ENCODE measurements at places on chromosomes 2 and 18. TPM values are rescaled to one million over a fixed set of nuclear protein-coding genes. Genes with fewer than 3 reads are reported as not detected.

The CXCR1 gene
- 0.54 TPM for total RNA-seq

The KCNJ3 gene
- not detected for total RNA-seq

The R3HDM1 gene
- 57.3 TPM for total RNA-seq

The LRATD1 gene
- total RNA-seq = not detected

The C2orf80 gene
- not detected for total RNA-seq

The PNKD gene
- 40.7 TPM for total RNA-seq

The CNGA3 gene
- total RNA-seq = not detected

The EFEMP1 gene
- total RNA-seq = not detected

The C2orf15 gene
- 0.58 TPM for total RNA-seq

DNA sequence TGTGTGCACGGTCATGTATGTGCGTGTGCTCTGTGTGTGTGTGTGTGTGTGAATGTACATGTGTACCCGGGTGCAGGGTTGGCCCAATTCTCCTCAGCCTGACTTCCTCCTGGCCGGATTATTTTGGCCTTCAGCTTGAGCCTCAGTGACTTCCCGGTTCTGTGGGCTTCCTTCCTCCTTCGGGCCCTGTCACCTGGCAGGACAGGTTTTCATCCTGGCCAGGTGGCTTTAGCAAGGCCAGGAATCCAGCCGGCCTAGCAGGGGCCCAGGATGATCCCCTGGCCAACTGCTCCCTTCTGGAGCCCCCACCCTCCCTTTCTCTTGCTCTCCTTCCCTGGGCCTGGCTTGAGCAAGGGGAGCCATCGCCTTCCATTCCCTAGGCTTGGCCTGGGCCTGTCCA lies 140.5 kb downstream of the INHBB start:
- DNase-seq = no peak

DNA sequence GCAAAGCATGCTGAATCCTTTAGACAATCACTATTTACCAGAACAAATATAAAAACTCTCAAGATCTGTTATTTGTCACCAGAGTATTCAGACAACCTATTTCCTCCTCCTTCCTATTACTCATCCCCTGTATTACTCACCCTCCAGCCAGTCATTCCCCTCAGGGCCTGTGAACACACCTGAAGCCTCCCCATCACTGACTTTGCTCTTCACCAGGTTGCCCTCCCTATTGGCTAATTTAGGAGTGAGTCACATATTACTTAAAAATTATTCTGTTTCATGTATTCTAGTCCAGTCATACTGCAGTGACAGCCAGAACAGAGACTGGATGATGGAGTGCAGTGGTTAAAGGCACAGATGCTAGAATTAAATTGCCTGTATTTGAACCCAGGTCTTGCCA lies 3.7 kb upstream of the ATG16L1 start:
- DNase-seq = peak; percentile 62

DNA sequence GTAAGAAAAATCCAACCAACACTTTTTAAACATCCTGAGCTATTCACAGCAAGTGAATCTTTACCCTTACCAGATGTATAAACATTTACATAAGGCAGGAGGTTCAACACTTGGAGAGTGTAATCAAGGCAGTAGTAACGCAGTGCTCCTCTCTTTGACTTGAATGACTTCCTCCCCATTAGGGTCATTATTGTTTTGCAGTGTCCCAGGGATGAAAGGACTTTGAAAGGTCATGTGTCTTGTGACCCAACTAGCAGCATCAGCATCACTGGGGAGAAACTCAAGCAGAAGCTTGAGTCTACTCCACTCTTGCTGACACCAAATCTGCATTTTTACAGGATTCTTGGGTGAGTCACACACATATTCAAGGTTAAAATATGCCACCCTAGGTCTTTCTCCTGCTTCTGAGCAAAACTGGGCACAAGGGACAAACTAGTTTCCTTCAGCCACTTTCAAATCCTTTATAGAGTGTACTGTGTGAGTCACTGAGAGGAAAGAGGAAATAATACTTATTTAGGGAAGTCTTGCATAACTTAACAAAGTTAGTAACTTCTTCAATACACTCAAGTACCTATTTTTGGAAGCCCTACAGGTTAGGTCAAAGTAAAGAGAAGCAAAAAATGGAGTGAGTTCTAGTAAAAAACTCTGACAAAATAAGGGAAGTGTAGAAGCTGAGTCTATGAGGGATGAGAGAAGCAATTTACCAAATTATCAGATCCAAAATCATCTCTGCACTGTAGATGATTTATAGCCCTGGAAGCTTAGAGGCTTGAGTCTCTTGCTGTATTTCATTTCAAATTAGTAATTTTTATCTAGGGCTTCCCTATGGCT lies 51.0 kb upstream of the EML4 start:
- no peak for DNase-seq

DNA sequence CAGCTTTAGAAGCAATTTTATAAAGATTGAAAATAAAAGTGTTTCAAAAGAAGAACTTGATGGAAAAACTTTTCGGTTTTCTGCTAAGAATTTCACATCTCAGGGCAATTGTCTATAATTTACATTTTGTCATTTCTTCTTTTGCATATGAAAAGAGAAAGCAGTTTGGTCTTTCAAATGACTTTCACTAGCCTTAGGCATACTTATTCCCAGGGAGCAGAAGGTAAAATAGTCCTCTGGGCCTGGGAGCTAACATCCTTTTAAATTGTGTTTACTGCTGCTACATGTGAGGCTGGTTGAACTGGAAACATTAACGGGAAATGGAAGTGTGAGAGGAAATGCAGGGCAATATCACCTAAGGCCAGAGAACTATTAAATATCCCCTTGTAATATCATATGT lies 37.1 kb downstream of the MYO3B start:
- DNase-seq = no peak

GRCh38 chr2:120880381-120880780 lies 144.7 kb downstream of the GLI2 start:
- no peak for DNase-seq

GRCh38 chr2:15763106-15763821 lies 171.6 kb downstream of the DDX1 start:
- no peak for DNase-seq

- DNase-seq = no peak
These were observed 169.8 kb upstream of the PKDCC start for GRCh38 chr2:41878056-41878455.

GRCh38 chr2:238077292-238077691 lies 16.5 kb downstream of the SCLY start:
- no peak for DNase-seq

DNA sequence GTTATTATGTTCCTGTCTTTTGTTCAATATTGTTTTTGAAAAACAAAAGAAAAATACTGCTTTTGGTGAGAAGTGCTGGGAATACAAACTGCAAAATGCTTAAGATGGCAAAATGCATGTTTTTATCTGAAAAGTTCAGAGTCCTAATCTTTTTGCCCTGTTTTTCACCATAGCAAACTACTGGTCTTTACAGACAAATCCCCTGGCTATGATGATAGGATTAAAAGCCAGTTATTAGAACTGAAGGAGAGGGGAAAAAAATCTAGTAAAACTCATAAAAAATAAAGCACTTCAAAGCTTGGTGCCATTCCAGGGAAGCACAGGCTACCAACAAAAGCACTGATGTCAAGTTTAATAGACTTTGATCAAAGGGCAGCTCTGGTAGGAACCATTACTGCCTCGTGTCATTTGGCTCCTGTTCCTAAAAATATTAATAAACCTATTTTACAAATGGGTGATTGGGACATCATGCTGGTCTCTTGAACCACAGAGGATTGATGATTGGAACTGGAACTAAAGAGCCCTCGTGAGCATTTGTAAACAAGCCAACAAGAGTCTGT lies 194.7 kb downstream of the RAB3GAP1 start:
- no peak for DNase-seq

DNA sequence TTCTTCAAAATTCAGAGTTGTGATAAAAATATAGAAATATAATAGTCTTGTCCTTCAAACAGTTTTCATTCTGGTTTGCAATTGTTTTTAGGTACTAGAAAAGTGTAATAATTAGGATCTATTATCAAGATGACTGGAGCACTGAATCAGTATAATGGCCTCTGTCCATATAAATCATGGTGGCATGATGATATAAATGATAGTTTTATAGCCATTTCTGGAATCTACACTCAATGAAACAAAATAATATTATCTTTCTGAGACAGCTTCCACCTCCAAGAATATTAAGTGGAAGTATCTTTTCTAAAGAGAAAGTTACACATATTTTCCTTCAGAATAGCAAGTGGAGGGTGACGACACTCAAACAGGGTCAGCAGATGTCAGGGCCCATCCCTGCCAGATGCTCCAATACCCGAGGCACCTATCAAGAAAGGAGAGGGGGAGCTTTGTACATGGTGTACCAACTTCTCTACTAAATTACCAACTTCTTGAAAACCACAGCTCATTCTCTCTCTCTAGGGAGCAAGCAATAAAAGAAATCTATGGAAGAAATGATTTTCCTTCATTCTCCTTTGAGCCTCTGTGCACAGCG lies 882.7 kb upstream of the CHAC2 start:
- no peak for DNase-seq

DNA sequence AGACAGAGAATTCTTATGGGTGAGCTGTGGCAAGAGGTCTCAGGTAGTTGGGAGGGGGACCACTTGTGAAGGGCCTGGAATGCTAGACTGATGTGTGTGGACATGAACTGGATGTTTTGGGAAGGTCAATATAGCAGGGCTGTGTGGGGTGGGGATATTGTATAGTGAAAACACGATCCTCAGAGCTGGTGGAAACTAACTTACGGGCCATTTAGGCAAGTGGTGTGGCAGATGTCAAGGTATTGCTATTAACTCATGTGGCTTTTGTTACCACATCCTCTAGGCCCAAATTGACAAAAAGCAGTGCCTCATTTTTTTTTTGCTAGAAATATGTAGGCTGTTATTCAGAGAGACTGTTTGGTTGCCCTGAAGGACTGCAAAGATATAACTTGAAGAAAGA lies 8.0 kb upstream of the GALNT1 start:
- DNase-seq = peak; percentile 59

DNA sequence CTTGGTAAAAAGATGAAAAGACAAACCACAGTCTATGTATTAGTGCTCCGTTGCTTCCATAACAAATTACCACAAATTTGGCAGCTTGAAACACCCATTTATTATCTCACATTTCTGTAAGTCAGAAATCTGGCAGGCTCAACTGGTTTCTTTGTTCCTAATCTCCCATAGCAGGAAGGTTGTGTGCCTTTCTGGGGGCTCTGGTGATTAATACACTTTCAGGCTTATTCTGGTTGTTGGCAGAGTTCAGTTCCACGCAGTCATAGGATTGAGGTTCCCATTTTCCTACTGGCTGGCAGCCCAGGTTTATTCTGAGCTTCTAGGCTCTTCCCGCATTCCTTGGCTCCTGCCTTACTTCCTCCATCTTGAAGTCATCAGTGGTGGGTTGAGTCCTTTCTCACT lies 189.3 kb downstream of the ANAPC1 start:
- DNase-seq = no peak

All from activated CD8-positive, alpha-beta memory T cell treated with anti-CD3 and anti-CD28 coated beads, Interleukin-2, amount 10 ng/mL, durations not matched to agents 7 days and 5 days (primary cell).